ENCODE measurements at places on chromosomes 6 and 20. TPM values are rescaled to one million over a fixed set of nuclear protein-coding genes. Genes with fewer than 3 reads are reported as not detected.

DNA sequence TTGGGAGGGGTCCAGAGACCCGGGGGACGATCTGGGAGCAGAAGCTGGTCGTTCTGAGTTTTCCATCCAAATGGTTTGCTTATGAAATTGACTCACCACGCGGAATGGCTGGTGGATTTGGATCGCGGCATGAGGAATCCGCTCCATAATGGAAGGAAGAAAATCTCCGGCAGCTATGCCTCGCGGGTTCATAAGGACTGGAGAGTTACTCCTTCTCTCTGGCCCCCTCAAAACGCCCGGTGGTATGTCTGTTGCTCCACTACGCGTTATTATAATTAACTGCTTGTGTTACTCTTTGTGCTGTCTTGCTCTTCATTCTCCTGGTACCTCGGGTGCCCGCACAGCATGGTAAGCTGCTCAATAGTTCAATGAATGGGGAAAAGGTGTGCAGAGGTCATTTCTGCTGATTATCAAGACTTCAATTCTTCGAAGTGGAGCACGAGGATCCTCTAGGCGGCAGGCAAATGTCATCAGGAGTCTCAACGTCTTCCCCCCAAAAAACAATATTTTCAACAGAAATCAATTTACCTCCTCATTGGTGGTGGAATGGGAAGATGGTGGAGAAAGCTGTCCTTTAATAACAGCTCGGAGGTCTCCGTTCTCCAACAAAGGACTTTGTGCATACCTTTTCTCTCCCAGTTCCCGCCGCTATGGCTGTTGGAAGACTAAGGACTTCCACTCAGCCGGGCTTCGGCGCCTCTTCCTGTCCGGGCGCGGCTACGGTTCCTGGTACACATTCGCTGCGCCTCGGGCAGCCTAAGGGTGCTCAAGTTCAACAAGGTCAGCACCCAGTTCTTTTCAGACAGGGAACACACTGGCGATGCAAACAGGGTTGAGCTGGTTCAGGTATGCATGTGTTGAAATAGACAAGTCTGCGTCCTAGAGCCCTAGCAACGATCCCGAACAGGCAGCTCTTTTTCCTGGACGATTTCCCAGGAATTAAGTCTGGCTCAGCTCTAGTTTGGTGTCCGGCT lies 9.2 kb upstream of the PRSS16 start:
- H3K27me3 ChIP-seq, result peaks cover 4% of the 10 kb centered on the region
- no peak for DNase-seq
- no peak overlapping the region for H3K4me3 ChIP-seq
- no peak overlapping the region for H3K27ac ChIP-seq
- H3K4me1 ChIP-seq, result no peaks in the 10 kb centered on the region

- DNase-seq, result no peak
- H3K36me3 ChIP-seq, result no peaks in the 10 kb centered on the region
- no peak overlapping the region for H3K27ac ChIP-seq
- no peak overlapping the region for H3K4me3 ChIP-seq
- H3K4me1 ChIP-seq, result no peaks in the 10 kb centered on the region
These were observed 60.1 kb upstream of the AKIRIN2 start for GRCh38 chr6:87762116-87762515.

The RNF114 gene
- total RNA-seq, result 77.0 TPM

DNA sequence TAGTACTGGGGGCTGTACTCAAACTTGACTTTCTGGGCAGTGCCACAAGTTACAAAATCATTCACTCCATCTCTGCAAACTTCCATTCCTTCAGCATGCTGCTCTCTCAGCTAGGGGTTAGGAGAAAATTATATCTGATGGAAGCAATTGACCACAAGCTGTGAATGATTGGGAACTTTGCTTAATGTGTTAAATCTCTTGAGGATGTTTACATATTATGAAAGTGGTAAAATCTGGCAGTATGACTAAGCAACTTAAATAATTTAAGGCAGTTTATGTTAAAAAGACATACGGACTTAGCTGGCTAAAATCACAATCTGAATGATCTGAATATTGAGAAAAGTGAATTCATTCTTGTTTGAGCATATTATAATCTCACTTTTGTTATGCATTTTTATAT lies 415.0 kb downstream of the PHF3 start:
- no peaks in the 10 kb centered on the region for H3K4me1 ChIP-seq
- H3K27ac ChIP-seq, result no peak overlapping the region
- no peak for DNase-seq
- no peaks in the 10 kb centered on the region for H3K27me3 ChIP-seq
- no peaks in the 10 kb centered on the region for H3K36me3 ChIP-seq

DNA sequence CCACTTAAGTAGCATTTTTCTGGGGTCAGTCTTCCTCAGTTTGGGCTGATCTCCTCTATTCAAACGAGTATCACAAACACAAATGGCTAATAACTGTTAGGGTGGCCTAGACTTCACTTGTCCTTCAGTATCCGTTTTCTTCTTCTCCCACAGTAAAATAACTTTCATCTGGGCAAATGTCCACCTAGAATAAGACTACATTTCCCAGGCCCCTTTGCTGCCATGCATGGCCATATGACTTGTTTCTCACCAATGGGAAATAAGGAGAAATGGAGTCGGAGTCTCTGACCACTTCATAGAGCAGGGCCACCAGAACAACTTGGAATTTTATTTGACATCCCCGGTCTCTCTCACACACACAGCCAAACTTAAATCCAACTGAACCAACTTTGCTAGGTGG lies 51.4 kb downstream of the SULF2 start:
- H3K27me3 ChIP-seq, result no peaks in the 10 kb centered on the region
- no peaks in the 10 kb centered on the region for H3K4me1 ChIP-seq
- peaks cover 4% of the 10 kb centered on the region for H3K36me3 ChIP-seq
- H3K4me3 ChIP-seq, result no peak overlapping the region

The NKX2-4 gene
- total RNA-seq, result not detected

DNA sequence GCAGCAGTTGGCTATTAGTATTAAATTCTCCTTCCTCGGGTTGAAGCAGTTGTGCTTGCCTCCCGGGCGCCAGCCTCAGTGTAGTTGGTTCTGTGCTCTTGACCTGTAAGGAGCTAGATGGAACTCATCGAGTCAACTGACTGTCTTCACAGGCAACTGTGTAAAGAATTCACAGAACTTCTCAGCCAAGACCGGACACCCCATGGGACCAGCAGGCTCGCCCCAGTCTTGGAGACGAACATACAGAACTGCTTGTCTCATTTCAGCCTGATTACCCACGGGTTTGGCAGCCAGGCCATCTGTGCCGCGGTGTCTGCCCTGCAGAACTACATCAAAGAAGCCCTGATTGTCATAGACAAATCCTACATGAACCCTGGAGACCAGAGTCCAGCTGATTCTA lies 8.5 kb downstream of the TFAP2C start:
- no peaks in the 10 kb centered on the region for H3K36me3 ChIP-seq
- no peak for DNase-seq
- no peak overlapping the region for H3K27ac ChIP-seq
- H3K27me3 ChIP-seq, result no peaks in the 10 kb centered on the region
- no peak overlapping the region for H3K4me3 ChIP-seq
- no peaks in the 10 kb centered on the region for H3K4me1 ChIP-seq

DNA sequence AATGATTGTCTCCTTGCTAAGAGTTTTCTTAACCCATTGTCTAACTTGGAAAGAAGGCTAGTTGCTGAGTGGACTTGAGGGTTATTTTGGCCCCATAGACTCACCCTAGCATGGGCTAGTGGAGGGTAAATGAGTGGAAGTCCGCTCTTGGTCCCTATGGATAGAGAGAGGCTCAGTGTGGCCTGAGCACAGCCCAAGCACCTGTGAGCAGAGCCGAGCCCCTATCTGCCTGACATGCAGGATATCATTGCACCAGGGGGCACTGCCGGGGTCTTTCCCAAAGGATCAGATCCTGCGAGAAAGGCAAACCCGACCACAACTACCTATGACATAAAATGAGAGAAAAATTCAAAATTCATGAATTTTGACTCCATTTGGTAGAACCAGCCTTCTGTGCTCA lies 70.6 kb upstream of the GGTLC1 start:
- H3K4me1 ChIP-seq, result no peaks in the 10 kb centered on the region
- no peaks in the 10 kb centered on the region for H3K36me3 ChIP-seq
- H3K4me3 ChIP-seq, result no peak overlapping the region
- no peak for DNase-seq
- H3K27ac ChIP-seq, result no peak overlapping the region

- H3K36me3 ChIP-seq, result peaks cover 4% of the 10 kb centered on the region
- peaks cover 23% of the 10 kb centered on the region for H3K4me1 ChIP-seq
- no peaks in the 10 kb centered on the region for H3K27me3 ChIP-seq
- no peak for DNase-seq
- peak overlapping the region; percentile 94 for H3K27ac ChIP-seq
- peak overlapping the region; percentile 79 for H3K4me3 ChIP-seq
These were observed 1.1 kb downstream of the EIF2S2 start for GRCh38 chr20:34110745-34111641.

The MARCKS gene
- total RNA-seq, result 42.7 TPM

DNA sequence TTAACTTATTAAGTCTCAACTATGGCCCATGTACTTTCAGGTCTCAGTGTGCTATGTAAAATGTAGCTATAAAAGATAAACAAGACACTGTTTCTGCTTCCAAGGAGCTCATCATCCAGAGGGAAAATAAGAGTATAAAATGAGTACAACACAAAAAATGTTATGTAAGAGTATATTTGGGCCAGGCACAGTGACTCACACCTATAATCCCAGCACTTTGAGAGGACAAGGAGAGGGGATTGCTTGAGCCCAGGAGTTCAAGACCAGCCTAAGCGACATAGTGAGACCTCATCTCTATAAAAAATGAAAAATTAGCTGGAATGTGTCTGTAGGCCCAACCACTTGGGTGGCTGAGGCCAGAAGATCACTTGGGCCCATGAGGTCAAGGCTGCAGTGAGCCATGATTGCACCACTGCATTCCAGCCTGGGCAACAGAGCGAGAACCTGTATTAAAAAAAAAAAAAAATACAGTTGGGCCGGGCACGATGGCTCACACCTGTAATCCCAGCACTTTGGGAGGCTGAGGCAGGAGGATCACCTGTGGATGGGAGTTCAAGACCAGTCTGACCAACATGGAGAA lies 124.0 kb downstream of the EDN1 start:
- no peaks in the 10 kb centered on the region for H3K4me1 ChIP-seq
- H3K27me3 ChIP-seq, result no peaks in the 10 kb centered on the region

DNA sequence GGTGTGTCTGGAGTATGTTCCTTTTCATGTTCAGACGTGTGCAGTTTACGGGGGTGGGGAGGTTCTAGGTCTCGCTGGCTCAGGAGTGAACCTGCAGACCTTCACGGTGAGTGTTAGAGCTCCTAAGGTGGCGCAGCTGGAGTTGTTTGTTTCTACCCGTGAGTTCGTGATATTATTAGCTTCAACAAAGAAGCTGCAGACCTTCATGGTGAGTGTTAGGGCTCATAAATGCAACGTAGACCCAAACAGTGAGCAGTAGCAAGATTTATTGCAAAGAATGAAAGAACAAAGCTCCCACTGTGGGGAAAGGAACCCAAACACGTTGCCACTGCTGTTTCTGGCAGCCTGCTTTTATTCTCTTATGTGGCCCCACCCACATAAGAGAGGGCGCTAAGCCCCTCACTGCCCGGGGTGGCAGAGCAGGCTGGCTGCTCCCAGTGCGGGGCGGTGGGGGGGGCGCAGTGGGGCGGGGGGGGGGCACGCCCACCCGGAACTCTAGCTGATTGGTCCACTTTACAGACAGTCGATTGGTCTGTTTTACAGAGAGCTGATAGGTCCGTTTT lies 41.3 kb upstream of the GMPR start:
- H3K4me3 ChIP-seq, result no peak overlapping the region
- peaks cover 3% of the 10 kb centered on the region for H3K4me1 ChIP-seq
- no peak for DNase-seq
- H3K36me3 ChIP-seq, result no peaks in the 10 kb centered on the region
- H3K27ac ChIP-seq, result no peak overlapping the region

- H3K4me3 ChIP-seq, result no peak overlapping the region
- H3K36me3 ChIP-seq, result no peaks in the 10 kb centered on the region
- H3K4me1 ChIP-seq, result no peaks in the 10 kb centered on the region
- H3K27me3 ChIP-seq, result no peaks in the 10 kb centered on the region
These were observed 534.7 kb upstream of the JARID2 start for GRCh38 chr6:14711056-14711703.
